Epithelial cell of esophagus (primary cell): ENCODE measurements at places on chromosomes 7 and 10.

DNA sequence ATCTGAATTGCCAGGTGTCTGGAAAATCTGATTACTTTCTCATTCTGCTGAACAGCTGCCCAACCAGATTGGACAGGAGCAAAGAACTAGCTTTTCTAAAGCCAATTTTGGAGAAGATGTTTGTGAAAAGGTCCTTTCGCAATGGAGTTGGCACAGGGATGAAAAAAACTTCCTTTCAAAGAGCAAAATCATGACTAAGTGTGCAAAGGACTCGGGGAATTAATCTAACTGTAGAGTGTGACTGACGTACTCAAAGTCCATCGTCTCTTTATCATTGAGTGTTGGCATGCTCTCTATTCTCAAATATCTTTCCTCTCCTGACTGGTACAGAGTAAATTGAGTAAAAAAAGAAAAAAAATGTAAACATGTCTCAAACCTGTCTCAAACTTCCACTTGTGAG, 3.3 kb downstream of the NPS start:
- DNase-seq, result peak; percentile 3

GRCh38 chr7:22454446-22454845, 45.5 kb downstream of the STEAP1B start:
- DNase-seq, result no peak

- no peak for DNase-seq
Measured at GRCh38 chr7:108327353-108327752, 128.9 kb downstream of the NRCAM start.

- peak; percentile 65 for DNase-seq
Measured at GRCh38 chr7:84110400-84110799, 84.2 kb downstream of the SEMA3A start.

GRCh38 chr7:11819947-11820346, 12.1 kb downstream of the THSD7A start:
- DNase-seq, result no peak

- DNase-seq, result peak; percentile 36
Measured at GRCh38 chr10:30435073-30435422, 1.1 kb downstream of the MAP3K8 start.

GRCh38 chr10:35259769-35260397, 76.4 kb upstream of the CCNY start:
- DNase-seq, result peak; percentile 93

- no peak for DNase-seq
Measured at GRCh38 chr10:58952162-58952601, 224.3 kb upstream of the PHYHIPL start.

DNA sequence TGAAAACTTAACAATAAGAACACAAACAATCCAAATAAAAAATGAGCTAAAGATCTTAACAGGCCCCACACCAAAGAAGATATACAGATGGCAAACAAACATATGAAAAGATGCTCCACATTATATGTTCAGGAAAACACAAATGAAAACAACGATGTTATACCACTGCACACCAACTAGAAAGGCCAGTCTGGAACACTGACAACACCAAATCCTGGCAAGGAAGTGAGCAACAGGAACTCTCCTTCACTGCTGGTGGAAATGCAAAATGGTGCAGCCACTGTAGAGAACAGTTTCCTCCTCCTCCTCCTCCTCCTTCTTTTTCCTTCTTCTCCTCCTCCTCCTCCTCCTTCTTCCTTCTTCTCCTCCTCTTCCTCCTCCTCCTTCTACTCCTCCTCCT, 12.2 kb upstream of the NCAPG2 start:
- DNase-seq, result no peak

GRCh38 chr10:128324058-128324827, 198.0 kb upstream of the MKI67 start:
- no peak for DNase-seq

DNA sequence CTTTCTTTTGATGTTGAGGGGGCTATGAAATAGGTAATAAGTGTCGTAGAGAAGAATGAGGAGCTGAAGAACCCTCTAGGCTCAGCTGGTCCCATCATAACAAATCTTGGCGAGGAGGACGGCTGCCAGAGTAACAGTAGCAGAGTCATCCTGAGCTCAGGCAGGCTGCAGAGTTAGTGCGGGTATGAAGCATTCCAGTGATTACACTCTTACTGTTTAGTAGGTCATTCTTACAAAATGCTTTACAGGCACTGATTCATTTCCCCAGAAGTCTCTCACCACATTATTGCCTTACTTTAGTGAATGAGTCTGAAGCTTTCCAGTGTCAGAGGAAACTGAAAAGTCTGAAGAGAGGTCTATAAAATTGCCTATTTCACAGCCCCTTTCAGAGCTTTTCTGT, 43.9 kb upstream of the GPR158 start:
- DNase-seq, result peak; percentile 24

GRCh38 chr10:31620226-31621151, 301.5 kb downstream of the ZEB1 start:
- no peak for DNase-seq

GRCh38 chr10:74930965-74931364, 104.6 kb downstream of the KAT6B start:
- no peak for DNase-seq

DNA sequence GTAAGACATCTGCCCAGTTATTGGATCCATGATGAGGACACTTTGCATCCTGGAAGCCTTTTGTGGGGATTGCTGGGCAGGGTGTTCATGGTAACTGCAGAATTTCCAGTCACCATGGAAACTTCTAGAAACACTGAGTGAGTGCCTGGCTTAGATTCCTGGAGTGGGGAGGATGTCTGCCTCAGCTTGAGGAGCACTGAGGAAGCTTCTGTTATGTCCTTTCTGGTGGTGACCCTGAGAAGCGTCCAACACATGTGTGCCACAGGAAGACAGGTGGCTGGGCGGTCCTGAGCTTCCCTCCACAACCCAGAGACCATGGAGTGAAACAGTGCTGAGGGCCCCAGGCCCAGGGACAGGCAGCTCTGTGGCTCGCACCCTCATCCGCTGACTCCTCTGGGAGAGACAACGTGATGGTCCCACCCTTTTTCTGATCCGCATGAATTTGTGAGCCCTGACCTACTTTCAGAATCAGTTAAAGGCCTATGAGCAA, 191.8 kb upstream of the CXCL12 start:
- no peak for DNase-seq

DNA sequence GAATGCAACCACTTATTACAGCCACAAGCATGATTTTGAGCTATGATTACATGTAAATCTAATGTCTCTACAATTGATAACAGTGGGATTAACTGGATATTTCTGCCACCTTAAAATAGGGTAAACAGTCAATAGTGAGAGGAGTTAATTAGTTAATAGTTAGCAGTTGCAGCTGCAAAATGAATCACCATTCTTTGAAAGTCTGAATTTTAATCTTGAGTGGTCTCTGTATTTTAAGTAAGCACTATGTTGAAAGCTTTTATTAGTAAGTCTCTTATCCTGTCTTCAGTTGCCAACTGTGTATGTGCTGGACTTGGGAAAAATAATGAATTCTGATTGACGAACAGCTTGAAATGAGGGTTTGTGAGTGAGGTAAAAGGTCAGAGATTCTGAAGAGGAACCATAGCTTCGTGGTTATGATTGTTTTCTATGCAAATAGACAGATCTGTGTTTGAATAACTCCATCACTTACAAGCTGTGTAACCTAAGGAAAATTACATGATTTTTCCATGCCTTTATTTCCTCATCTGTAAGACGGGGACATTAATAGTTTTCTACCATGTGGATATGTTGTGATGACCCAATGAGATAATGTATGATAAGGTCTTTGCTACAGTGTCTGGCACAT, 75.2 kb downstream of the RNLS start:
- DNase-seq, result no peak

- peak; percentile 81 for DNase-seq
Measured at GRCh38 chr7:142196066-142196840, 61.6 kb downstream of the PRSS58 start.

DNA sequence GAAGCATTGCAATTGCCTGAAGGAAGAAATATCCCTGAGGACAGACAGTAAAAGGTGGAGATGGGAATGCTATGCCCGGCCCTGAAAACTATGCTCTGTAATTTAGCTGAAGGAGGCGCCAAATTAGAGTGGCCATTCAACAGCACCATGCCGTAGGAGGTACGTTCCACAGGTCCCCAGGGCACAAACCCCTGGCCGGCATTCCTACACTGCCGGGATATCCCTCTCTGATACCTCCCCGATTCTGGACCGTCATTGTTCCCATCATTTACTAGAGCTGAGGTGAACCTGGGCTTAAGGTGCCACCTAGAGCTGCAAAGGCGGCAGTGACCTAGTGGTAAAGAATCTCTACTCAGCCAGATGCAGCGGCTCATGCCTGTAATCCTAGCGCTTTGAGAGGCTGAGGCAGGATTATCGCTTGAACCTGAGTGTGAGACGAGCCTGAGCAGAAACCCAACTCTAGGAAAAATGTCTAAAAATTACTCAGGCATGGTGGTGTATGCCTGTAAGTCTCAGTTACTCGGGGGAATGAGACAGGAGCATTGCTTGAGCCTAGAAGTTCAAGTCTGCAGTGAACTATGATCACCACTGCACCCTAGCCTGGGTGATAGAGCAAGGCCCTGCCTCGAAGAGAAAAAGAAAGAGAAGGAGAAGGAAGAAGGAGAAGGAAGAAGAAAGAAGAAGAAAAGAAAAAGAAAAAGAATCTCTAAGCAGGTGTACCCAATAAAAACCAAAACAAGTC, 53.0 kb upstream of the TNKS2 start:
- DNase-seq, result peak; percentile 68

GRCh38 chr7:104045183-104045582, 55.7 kb upstream of the RELN start:
- peak; percentile 26 for DNase-seq

- DNase-seq, result peak; percentile 38
Measured at GRCh38 chr10:50152792-50153272, 85.1 kb downstream of the WASHC2A start.

DNA sequence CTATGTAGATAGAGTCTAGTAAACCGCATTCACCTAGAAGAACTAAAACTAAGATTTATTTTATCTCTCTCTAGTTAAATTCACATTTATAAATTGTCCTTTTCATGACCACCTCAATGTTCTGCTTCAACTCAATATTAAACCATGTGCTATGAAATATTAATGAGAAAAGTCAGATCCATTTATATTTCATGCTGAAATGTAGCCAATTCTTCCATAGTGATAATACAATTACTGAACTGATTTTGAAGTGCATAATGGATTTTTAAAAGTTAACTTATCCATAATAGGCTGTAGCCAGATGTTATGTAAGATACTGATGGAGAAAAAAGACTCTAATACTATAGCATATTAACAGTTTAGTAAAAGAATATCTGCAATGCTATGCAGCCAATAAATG, 479.7 kb upstream of the PCDH15 start:
- no peak for DNase-seq

DNA sequence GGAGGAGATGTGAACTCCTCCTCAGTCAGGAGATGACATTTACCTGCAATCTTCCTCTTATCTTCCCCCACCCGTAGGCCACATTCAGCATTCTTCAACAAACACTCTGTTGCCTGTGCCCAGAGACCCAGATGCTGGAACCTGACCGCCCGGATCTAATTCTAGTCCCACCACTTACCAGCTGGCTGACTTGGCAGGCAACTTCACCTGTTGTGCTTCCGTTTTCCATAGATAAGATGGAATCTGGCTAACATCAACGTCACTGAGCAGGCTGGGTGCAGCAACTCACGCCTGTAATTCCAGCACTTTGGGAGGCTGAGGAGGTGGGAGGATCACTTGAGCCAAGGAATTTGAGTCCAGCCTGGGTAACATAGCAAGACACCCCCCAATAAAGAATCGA, 21.3 kb upstream of the FXYD4 start:
- no peak for DNase-seq

DNA sequence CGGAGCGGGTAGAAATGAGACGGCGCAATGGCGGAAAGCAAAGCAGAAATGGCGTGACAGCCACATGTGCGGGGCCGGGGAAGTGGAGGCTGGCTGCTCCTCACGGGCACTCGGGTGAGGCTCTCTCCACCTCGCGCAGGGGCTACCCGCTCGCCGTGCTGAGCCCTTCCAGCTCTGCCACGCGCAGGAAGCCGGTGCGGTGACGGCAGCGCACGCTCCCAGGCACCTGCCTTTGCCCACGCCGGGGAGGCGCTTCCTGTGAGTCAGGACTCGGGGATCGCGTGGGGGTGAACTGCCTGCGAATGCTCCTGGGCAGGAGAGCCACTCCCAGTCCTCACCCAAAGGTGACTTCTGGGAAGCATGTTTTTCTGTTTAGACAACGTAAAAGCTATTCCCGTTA, 431.2 kb downstream of the GLRX3 start:
- no peak for DNase-seq

DNA sequence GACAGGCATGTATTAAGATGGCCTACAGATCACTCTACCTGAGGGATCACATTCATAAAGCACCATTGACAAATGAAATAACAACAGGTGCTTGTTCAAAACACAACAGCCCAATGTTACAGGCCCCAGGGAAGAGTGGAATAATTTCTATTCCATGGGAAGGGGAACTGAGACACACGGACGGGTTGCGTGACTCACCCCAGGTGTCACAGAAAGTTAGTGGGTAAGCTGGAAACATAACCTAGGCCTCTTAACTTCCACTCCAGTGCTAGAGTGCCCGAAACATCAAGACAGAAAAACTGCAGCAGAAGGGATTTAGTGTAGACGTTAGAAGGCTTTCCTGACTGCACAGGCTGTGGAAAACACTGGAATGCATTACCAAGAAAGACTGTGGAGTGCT, 48.3 kb downstream of the SLC37A3 start:
- DNase-seq, result no peak

- peak; percentile 74 for DNase-seq
Measured at GRCh38 chr7:142459551-142459963, 201.7 kb upstream of the PRSS58 start.

DNA sequence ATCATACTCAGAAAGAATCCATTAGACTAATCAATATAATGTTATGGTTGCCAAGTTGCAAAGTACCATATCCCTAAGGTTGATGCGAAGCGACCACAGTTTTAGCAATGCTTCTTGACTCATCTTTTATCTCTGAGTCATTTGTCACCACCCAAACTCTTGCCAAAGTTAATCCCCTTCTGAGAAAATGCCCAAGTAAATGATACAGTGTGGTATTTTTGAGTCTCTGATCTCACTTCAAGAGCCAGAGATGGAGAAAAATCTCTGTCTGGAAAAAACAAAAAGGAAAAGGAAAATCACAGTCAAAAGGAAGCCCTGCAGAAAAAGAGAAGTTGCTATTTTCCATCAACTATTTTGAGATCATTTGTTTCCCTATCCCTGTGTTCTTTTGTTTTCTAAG, 26.7 kb upstream of the OTUD1 start:
- peak; percentile 62 for DNase-seq

- DNase-seq, result no peak
Measured at GRCh38 chr10:12027539-12027938, 15.1 kb downstream of the UPF2 start.

DNA sequence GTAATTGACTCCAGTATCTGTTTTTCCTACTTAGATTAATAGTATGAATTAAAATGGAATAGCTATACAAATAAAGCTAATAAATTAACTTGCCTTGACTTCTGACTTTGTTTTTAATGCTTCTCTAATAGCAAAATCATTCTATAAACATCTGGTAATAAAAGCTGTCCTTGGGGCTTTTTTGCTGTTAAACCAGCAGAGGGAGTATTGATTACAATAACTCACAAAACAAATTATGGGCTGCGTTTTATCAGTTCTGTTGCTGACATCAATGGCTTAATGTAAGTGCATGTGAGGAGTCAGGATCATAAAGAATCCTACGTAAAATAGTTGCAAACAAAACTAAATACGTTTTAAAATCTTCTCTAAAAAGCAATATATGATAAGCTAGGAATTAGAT, 667.8 kb downstream of the PCDH15 start:
- DNase-seq, result peak; percentile 4

- DNase-seq, result no peak
Measured at GRCh38 chr10:127855976-127856375, 36.8 kb downstream of the CLRN3 start.
